ENCODE measurements at places on chromosomes 5 and 9.

- DNase-seq = no peak
- no peaks in the 10 kb centered on the region for H3K36me3 ChIP-seq
- H3K4me3 ChIP-seq = no peak overlapping the region
- H3K27ac ChIP-seq = no peak overlapping the region
- no peaks in the 10 kb centered on the region for H3K4me1 ChIP-seq
- H3K27me3 ChIP-seq = no peaks in the 10 kb centered on the region
Measured at GRCh38 chr5:136285096-136285855, 80.1 kb downstream of the TRPC7 start.

DNA sequence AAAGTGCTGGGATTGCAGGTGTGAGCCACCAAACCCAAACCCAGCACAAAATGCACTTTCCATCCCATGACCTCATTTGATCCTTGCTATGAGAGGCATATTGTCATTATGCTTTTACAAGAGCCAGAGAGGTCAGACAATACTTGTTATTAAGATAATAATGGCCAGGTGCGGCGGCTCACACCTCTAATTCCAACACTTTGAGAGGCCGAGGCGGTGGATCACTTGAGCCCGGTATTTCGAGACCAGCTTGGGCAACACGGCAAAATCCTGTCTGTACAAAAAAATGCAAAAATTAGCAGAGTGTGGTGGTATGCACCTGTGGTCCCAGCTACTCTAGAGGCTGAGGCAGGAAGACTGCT is 55.9 kb upstream of the IL17B start:
- H3K4me1 ChIP-seq = peaks cover 20% of the 10 kb centered on the region
- peaks cover 2% of the 10 kb centered on the region for H3K27me3 ChIP-seq
- DNase-seq = no peak
- no peak overlapping the region for H3K27ac ChIP-seq

DNA sequence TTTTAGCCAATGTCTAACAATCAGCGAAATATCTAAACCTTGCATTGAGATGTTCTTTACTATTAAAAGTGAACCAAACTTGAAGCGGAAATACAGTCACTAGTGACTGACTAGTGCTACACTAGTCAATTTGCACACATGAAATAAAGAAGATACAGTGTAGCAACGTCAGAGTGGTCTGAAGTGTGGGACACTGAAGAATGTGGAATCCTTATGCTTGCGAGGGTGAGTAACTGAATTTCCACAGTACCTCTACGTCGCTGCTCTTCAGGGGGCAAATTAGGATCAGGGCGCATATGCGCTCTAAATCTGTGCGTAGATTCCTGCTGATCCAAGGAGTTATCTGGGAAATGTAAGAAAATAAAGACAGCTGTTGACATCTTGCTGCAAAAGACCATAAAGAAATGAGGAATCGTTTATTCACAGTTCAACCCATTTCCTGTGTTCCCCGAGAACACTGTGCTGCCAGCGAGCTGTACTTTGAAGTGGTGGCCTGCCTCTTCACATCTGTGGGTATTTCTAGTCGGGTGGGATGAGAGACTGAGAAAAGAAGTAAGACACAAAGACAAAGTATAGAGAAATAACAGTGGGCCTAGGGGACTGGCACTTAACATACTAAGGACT is 39.8 kb upstream of the FLT4 start:
- DNase-seq = no peak
- H3K4me3 ChIP-seq = no peak overlapping the region
- peaks cover 4% of the 10 kb centered on the region for H3K27me3 ChIP-seq
- peaks cover 5% of the 10 kb centered on the region for H3K4me1 ChIP-seq

GRCh38 chr5:86124333-86124732 is 493.4 kb upstream of the COX7C start:
- H3K4me3 ChIP-seq = no peak overlapping the region
- H3K27ac ChIP-seq = no peak overlapping the region
- H3K27me3 ChIP-seq = no peaks in the 10 kb centered on the region
- DNase-seq = no peak
- H3K4me1 ChIP-seq = no peaks in the 10 kb centered on the region
- H3K36me3 ChIP-seq = no peaks in the 10 kb centered on the region

DNA sequence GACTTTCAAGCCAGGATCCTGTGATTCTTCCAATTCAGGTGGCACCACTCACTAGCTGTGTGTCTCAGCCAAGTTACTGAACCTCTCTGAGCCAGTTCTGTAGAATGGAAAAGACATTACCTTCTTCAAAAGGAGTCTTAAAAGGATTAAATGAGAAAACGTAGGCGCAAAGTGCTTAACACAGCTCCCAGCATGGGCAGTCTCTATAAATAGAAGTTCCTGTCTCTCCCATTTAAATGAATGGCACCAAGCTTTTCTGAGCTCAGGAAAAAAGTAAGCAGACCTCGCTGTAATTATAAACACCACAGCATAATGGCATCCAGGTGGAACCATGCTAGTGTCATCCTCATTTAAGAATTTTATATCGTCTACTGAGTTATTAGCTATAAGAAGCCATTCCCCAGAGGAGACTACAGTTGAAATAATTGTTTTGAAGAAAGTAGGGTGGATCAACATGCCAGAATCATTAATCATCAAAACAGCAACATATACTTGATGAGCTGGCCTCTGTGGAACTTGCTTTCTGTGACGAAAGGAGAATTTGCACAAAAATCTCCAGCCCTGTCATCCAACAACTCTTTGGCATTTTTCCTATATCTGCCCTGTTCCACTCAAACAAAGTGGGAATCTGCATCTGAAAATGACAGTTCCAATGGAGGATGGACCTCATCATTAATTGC is 188.9 kb downstream of the SPOCK1 start:
- no peak overlapping the region for H3K27ac ChIP-seq
- no peak overlapping the region for H3K4me3 ChIP-seq
- no peak for DNase-seq
- no peaks in the 10 kb centered on the region for H3K4me1 ChIP-seq

GRCh38 chr5:9197881-9198260 is 348.0 kb downstream of the SEMA5A start:
- H3K36me3 ChIP-seq = no peaks in the 10 kb centered on the region
- no peak overlapping the region for H3K4me3 ChIP-seq
- no peak for DNase-seq
- peaks cover 1% of the 10 kb centered on the region for H3K27me3 ChIP-seq
- H3K27ac ChIP-seq = no peak overlapping the region

DNA sequence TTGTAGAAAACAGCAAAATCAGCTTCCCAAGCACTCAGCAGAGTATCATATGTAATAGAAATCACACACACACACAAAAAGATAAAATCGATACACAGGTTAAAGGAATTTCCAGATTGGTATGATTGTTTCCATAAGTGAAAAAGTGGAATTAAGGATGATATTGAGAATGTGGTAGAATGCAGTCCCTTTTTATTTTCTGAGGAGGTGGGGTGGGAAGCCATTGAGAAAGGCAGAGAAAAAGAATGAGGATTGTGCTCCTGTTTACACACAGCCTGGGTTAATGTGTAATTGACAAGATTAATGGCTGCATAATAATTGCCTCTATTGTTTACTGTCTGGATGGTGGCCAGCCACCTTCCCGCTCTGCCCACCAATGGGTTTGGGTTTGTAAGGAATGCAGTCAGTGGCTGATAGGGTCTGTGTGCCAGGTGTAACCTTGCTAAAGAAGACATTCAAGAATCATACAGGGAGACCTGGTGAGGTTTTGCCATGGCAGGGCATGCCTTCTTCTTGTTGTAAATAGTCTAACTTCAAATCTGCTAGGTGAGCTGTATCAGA is 177.2 kb upstream of the MAP3K1 start:
- H3K4me1 ChIP-seq = peaks cover 3% of the 10 kb centered on the region
- H3K4me3 ChIP-seq = no peak overlapping the region
- DNase-seq = no peak

Measured in endothelial cell (in vitro differentiated cells).